ENCODE measurements at places on chromosomes 16 and 17.
A peak's percentile ranks its signal among the peaks of the same experiment; 100 is the strongest.

DNA sequence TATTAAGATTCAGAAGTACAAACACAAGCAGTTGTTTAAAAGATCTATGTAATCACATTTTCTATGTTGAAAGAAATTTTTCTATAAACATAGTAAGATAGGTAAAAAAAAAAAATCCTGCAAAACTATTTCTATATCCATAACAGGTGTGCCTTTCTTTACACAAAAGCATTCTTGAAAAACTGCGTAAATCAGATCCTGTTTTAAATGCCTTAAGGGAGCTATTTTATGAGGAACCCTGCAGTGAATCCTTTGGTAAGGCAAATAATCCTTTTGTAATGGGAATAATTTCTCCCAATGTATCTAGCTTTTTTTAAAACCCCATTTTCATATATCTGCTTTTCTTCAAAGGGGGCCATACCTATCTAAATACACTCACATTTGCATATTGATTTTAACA, 157.3 kb downstream of the AATF start:
- DNase-seq, result no peak

GRCh38 chr16:72424757-72425156, 252.8 kb upstream of the PMFBP1 start:
- no peak for DNase-seq

GRCh38 chr16:46789499-46790414, 41.2 kb downstream of the C16orf87 start:
- DNase-seq, result peak; percentile 19

GRCh38 chr16:74865922-74866598, 91.4 kb upstream of the FA2H start:
- no peak for DNase-seq

DNA sequence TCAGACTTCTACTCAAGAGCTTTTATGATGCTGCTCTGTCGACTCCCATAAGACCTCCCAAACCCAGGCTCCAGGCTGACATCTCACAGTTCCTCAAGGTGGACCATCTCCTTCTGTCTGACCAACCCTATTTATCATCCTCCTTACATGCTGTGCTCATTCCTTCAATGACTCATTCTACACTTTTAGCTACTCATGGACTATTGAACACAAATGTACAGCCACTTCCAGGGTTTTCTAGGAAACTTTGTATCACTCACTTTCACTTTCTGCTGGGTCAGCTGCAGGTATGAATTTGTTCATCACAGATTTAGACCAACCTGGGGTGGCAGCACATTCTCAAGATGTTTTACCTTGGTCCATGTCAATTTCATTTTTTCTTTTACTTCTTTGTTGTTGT, 162.4 kb upstream of the FAM20A start:
- no peak for DNase-seq

- no peak for DNase-seq
These were observed 3.0 kb upstream of the MGAT5B start for GRCh38 chr17:76865174-76865573.

GRCh38 chr17:12759090-12759489, 30.2 kb upstream of the ARHGAP44 start:
- DNase-seq, result no peak

GRCh38 chr17:65609749-65610148, 48.3 kb upstream of the AXIN2 start:
- no peak for DNase-seq

DNA sequence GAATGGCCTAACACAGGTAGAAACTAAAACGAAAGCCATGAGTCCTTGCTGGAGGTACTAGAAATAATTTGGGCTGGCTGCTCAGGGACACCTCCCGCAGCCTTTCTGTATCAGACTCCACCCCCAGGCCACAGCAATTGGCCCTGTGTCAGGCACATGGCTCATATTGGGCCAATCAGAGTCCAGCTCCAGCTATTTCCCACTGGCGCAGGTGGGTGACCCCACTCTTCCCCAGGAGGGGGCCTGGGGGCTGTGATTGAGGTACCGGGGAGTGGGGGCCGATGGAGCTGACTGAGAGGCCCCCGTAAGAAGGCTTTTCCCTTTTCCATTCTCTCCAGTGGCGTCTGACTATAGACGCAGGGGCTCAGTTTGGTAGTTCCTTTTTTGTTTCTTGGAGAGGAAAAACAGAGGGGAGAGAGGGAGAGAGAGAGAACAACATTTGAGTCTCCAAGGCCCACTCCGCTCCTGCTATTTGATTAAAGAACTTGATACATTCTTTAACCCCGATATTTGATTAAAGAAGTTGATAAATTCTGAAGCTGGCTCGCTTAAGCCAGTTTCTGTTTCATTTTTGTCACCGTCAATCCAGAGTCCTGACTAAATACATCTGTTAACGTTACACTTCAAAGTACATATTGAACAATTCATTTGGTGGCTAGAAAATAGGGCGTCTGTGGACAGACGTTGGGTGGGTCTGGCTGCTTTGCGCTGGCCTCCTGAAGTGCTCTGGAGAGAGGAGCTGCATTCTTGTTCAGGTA, 26.3 kb downstream of the FOXL1 start:
- no peak for DNase-seq

GRCh38 chr16:27204312-27204915, 1.1 kb downstream of the KDM8 start:
- DNase-seq, result no peak

DNA sequence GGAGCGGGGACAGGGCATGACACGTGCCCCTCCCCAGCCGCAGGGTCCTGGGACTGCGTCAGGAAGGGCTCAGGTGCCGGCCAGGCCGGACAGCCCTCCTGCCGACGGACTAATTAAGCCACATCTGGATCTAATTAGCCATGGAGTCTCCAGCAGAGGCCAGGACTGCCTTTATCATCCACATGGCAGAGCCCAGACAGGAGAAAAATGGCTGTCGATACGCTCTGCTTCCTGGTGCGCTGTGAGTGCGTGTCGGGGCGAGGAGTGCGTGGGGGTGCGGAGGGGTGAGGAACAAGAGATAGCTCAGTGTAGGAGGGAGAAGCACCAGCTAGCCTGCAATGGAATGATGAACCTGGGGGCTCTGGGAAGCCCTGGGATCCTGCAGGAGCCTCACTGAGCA, 218.8 kb downstream of the IRF8 start:
- no peak for DNase-seq

DNA sequence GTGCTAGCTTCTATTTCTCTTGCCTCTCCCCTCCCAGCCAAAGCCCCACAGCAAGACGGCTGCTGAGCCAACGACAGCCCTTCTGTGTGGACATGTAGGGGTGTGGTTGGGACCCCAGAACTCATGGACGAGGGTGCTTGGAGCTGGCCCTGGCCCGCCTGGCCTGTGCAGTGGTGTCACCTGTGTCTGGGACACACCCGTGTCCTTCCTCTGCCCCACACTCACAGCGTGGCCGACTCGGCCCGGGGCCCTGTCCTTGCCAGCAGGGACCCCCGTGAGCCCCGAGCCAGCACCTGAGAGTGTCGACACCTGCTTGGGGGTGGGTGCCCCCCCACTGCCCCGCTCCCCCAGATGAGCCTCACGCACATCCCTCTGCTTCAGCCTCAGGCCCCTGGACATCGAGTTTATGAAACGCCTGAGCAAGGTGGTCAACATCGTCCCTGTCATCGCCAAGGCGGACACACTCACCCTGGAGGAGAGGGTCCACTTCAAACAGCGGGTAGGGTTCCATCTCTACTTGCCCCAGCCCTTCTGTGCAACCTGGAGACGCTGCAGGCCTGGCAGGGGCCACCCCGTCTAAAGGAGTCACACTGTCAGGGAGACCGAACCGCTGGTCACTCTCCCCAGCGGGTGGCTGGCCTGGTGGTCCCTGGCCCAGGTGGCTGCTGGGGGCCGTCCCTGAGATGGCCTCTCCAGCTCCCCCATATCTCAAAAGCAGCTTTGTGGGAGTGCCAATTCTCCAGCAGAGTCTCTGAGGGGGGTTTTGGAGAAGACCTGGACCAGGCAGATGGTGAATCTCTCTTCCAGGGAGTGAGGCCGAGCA, 349.8 kb downstream of the SEC14L1 start:
- DNase-seq, result no peak

GRCh38 chr16:15396948-15397594, 1.5 kb downstream of the MPV17L start:
- DNase-seq, result no peak

GRCh38 chr16:72241930-72242329, 70.0 kb upstream of the PMFBP1 start:
- no peak for DNase-seq

GRCh38 chr16:85376292-85377095, 236.6 kb upstream of the GSE1 start:
- DNase-seq, result peak; percentile 49

DNA sequence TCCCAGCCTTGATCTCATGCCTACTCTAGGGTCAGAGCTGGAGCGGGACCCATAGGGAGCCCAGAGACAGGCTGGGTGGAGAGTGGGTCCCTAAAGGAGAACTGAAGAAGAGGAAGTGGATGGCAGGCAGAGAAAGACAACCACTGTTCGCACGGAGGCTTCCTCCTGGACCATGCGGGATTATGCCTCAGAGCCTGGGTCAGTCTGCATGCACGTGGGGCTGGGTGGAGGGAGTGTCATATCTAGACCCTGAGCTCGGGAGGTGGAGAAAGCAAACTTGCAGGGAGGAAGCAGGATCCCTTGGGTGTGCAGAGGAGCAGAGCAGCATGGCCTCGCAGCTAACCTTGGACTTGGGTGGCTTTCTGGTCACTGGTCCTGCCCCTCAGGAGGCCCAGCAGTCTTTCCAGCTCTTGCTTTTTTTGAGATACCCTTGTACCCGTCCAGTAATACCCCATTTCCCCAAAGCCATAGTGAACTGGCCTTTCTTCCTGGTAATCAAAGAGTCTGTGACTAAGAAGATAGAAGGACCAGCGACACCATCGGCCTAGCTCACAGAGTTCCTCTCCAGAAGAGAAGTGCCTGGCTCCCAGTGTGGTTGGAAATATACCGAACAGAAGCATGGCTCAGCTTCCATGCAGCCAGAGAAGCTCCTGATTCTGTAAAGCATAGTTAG, 344.2 kb downstream of the CPPED1 start:
- DNase-seq, result peak; percentile 4

DNA sequence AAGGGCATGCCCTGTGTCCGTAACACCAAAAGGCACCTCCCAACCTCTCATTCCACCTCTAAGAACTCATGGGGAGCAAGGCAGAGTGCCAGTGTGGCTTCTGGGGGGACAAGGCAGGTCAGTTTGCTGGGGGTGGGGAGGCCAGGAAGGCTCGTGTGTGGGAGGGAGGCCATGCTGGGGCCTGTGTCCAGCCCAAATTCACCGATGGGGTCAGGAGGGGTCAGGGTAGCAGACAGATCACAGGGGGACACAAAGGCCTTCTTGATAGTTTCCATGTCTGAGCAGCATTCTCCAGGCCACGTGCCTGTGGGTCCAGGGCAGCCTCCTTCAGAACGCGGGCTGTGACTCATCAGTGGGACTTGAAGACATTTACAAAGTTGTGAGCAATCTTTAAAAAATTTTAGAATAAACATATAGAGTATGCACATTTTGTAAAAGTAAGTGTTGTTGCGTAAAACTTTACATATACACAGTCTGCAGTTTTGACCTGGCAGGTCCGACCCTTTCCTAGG, 20.9 kb downstream of the SPACA3 start:
- DNase-seq, result no peak

- no peak for DNase-seq
These were observed 78.1 kb downstream of the OR1D5 start for GRCh38 chr17:2985318-2985717.

- DNase-seq, result no peak
These were observed 4.8 kb upstream of the NGFR start for GRCh38 chr17:49490276-49490675.

DNA sequence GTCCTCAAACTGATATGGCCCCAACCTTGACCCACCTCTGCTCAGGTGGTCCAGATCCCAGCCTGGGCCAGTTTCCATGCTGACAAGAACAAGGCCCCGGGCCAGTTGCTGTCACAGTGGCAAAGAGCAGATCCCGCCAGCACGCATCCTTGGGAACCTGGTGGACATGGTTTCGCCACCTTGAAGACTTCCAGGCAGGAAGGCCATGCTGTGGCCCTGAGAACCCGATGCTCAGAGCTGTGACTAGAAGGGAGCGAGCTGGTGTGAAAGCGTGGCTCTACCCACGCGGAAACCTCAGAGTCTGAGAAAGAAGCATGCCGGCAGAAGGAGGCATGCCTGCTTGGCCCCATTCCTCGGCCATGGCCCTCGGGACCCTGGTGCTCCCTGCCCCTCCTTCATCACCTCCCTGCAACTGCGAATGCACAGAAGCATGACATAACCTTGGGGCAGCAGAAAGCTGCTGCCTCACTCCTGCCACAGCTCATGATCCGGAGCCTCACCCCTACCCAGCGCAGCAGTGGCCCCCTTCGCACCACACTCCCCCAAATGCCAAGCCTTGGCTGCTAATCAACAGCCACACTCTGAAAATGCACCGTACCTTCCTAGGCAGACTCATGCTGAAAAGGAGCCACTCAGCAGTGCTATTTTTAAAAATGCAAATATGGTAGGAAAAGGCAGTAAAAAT, 33.2 kb downstream of the UBE2O start:
- DNase-seq, result no peak

GRCh38 chr17:37744961-37745800, at the start of gene HNF1B:
TSS of gene HNF1B (minus strand) at chr17:37745059. CDS start at chr17:37744884, 175 bp downstream.
- no peak for DNase-seq

- DNase-seq, result peak; percentile 39
These were observed 38.1 kb downstream of the SOST start for GRCh38 chr17:43720311-43721060.

GRCh38 chr17:75777296-75777922, 7.2 kb upstream of the UNK start:
- no peak for DNase-seq

GRCh38 chr17:40799859-40800258, at the start of gene KRT28:
TSS of gene KRT28 (minus strand) at chr17:40799959. CDS start at chr17:40799893, 66 bp downstream.
- no peak for DNase-seq

DNA sequence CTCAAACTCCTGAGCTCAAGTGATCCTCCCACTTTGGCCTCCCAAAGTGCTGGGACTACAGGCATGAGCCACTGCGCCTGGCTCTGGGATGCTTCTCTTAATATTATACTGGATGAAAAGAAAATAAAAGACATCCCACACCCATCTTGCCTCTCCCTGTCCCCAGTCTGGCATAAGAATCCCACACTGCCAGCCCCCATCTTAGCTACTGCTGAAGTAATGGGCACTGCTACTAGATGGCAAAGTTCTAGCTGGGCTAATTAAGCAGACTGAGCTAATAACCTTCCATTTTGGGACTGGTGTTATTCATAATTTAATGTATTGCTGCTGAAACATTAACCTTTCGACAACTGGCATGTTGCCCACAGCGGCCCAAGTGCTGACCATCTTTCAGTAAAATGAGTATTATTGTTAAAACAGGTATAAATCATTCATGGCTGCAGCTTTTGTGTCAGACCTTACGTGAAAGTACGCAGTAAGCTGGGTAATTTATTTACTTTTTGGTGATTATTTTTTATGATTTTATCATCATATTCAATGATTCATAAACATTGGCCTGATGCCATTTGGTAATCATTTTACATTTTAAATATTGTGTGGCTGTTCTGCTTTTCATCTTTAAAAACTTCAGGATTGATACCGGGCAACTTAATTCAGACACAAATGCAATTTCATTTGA, 47.4 kb upstream of the ZFHX3 start:
- no peak for DNase-seq

Measured in thoracic aorta (tissue), 2 donors.